ENCODE measurements at places on chromosomes 12 and 14. TPM values are rescaled to one million over a fixed set of nuclear protein-coding genes. Genes with fewer than 3 reads are reported as not detected.

The MYF5 gene
- not detected for total RNA-seq

The DPY19L2 gene
- total RNA-seq: 49.3 TPM

GRCh38 chr12:6840330-6840729 is 395 bp upstream of the GNB3 start:
- no peaks in the 10 kb centered on the region for H3K27me3 ChIP-seq
- H3K27ac ChIP-seq: peak overlapping the region; percentile 46
- H3K36me3 ChIP-seq: peaks cover 73% of the 10 kb centered on the region
- no peak overlapping the region for H3K4me3 ChIP-seq

DNA sequence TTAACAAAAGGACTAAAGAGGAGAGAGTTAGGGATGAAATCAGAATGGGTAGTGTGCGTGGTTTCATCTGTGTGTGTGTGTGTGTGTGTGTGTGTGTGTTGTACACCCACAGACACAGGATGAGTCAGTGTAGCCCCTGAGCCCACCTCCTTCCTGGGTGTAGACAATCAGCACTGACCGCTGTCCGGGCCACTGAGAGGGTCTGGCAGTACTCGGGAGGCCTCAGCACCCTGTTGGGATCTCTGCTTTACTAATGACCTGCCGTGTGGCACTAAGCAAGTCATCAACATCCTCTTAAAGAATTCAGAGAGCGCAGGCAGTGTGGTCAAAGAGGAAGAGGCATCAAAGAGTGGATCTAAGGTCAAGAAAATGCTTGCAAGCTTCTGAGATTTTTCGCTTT is 112.6 kb downstream of the PRMT8 start:
- H3K4me3 ChIP-seq: no peak overlapping the region
- no peaks in the 10 kb centered on the region for H3K36me3 ChIP-seq
- H3K4me1 ChIP-seq: no peaks in the 10 kb centered on the region
- H3K27me3 ChIP-seq: no peaks in the 10 kb centered on the region
- H3K27ac ChIP-seq: no peak overlapping the region

DNA sequence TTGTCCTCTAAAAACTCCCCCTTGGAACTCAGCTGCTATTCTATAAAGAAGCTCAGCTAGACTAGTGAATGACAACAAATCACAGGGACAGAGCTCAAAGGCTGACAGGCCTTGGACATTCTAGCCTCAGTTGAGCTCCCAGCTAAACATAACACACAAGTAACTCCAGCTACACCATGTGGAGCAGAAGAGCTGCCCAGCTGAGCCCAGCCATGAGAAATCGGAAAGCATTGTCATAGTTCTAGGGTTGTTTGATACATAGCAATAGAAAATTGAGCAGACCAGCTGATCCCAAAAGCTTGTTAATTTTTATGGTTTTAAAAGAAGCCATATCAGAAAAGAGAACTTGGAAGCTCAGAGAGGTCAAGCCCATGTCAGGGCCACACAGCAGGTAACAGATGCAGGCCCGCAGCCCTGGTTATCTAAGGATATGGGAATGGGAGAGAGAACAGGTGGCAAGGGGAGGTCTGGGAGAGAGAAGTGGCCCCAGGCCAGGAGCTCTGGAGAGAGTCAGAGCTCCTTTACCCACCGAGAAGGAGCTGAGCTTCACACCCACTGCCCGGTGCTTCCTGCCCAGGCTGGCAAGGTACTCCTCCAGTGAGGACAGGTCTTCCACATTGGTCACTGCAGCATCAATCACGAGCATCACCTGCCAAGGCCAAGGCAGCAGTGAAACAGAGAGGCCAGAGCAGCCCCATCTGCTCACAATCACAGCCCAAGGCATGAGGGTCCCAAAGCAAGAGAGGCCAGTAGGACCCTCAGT is 2.9 kb downstream of the NGB start:
- no peak for DNase-seq
- no peak overlapping the region for H3K4me3 ChIP-seq
- no peak overlapping the region for H3K27ac ChIP-seq
- H3K27me3 ChIP-seq: peaks cover 44% of the 10 kb centered on the region

DNA sequence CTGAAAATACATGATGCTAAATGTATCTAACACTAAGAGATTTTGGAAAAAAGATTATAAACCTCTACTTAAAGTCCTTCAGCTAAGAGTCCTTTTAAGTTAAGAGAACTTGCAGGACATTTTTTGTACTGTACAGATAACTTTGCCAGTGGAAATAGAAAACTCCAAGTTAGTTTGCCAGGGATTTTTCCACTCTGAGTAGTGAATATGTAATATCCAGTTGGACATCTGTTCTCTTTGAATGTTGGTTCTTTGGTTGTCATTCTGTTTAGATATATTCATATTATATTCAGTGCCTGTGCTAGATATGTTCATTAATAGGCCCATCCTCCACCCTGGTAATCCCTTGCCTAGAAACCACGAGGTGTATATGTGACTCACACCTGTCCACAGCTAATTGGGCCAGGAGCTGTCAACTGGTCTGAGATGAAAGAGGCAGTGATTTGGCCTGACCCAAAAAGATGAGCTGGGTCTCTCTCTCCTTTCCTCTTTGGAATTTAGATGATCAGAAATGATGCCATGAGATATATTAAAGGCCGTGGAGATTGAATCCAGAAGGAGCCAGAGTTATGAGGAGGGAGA is 261.0 kb upstream of the LRIG3 start:
- H3K27me3 ChIP-seq: no peaks in the 10 kb centered on the region
- no peak overlapping the region for H3K4me3 ChIP-seq
- no peaks in the 10 kb centered on the region for H3K4me1 ChIP-seq
- no peak overlapping the region for H3K27ac ChIP-seq

Data from heart left ventricle (tissue), 16 donors.